Activated T-cell treated with anti-CD3 and anti-CD28 coated beads for 24 hours (primary cell): ENCODE measurements at places on chromosomes 6 and 20.

DNA sequence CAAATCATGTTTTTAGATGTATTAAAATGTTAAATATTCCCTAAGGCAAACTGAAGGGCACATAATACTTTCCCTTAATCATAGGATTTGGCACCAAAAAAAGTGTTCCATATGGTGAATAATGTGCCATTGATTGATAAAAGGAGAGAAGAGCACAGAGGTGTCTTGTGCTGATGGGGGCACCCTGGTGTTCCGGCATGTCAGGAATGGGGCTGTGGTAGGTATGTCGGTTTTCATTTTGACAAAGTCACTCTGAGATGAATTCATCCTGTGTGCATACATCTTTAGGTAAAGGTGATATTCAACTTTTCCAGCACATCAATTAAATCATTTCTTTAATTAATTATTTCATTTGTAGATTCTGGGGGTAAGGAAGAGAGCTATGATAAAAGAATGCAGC lies 36.8 kb downstream of the CENPW start:
- DNase-seq: no peak

DNA sequence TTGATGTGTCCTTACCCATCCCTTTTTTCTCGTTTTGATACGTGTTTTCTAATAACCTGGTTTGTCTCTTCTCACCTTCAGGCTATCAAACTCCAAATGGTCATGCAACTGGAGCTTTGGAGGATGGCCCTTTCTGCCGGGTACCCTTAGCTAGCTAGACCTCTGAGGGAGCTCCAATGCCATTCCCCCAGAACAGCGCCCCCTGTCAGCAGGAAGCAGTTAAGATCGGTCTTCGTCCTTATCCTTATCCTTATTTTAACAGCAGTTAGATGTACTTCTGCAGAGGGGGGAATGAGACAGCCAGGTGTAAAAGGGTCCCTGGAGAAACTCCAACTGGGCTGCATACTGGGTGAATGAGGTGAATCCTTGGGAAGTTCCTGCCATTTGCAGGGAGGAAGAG lies 37.2 kb downstream of the SEL1L2 start:
- no peak for DNase-seq

GRCh38 chr6:143556529-143556928 lies 45.0 kb upstream of the FUCA2 start:
- DNase-seq: no peak

- DNase-seq: no peak
Measured at GRCh38 chr20:36035745-36036144, 67.4 kb downstream of the CNBD2 start.

GRCh38 chr6:116066789-116067188 lies 6.1 kb upstream of the FRK start:
- DNase-seq: no peak

- no peak for DNase-seq
Measured at GRCh38 chr6:93242049-93242448, 177.3 kb downstream of the EPHA7 start.

DNA sequence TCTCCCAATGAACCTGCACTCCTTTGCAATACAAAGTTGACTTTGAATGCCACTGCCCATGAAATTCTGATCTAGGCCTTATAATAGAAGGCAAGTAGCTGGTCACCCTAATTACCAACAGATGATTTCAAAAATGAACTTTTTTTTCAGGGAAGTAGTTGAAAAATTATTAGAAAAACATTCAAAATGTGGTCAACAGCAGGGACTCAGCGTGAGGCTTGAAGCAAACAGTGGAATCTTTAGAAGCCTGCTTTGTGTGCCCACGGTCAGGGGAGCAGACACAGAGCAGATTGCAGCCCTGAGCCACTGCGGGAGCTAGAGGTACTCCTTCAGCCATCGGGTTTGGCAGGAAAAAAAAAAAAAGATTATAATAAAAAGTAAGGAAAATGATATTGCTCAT lies 87.1 kb upstream of the HEY2 start:
- no peak for DNase-seq

DNA sequence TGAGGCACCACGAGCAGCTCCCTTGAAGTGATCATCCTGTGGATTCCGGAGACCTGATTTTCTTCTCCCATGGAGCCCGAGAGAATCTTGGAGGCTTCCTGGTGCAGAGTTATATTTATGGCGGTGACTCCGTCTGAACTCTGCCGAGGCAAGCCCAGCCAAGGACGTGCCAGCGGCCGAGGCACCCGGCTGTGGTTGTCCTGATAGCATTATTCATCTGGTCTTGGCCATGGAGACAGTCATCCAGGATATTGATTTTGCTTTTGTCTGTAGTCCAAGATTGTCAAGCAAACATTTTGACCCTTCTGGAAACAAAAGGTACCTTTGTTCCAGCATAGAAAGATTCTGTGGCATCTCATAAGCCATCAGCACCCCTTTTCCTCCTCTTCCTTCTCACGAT lies 163.3 kb downstream of the SCML4 start:
- DNase-seq: no peak

GRCh38 chr6:144578385-144579350 lies 293.5 kb downstream of the UTRN start:
- DNase-seq: no peak

DNA sequence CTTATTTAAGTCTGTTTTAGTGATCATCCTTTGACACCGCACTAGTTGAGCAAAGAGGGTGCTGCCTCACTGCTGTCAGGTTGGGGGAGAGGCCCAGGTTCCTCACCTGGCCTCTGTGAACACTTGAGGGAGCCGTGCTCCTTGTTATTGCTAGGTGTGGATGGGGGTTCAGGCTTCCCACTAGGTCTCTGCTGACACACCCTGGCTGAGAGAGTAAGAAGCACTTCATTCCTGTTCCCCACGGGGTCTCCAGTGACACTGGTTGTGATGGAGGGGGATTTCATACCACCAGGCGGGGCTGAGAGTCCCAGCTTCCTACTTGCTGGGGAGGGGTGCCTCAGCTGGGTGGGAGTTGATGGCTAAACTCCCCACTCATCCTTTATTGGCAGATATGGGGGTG lies 11.1 kb upstream of the NOTCH4 start:
- no peak for DNase-seq

DNA sequence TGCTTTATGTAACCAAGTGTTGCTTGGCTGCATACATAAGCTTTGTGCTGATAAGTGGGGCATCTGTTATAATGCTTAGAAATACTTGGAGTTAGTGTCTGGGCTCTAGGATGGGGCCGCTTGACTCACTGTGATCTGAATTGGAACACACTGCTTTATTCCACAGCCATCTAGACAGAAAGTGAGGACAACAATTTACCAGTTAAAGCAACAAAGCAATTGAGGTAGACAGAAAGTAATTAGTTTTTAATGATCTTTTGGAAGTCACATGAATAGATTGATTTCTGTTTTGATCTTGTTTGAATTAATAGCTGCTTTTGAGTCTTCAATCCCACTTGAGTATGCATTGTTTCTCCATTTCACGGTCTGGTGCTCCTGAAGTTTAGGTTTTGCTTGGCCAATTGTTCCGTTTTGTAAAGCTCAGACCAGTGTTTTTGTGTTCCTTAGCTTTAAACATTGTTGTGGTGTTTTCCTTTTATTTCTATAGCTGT lies 157.5 kb downstream of the TRMT11 start:
- no peak for DNase-seq

DNA sequence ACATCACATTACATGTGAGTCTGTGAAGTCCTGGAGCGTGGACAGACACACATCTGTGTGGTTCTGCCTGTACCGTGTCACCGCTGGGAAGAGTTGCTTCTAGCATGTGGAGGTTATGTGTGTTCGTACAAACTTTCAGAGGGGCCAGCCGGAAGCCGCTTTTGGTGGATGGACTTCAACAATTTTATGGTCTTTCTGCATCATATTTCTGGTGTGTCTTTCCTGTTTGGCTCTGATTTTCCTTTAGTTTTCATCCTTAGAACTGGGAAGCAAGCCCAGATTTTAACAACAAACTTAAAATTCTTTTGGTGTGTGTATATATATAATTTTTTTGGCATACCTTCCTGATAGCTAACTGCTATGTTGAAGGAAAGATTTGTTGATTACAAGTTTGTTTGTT lies 71.2 kb downstream of the TIAM2 start:
- DNase-seq: no peak

DNA sequence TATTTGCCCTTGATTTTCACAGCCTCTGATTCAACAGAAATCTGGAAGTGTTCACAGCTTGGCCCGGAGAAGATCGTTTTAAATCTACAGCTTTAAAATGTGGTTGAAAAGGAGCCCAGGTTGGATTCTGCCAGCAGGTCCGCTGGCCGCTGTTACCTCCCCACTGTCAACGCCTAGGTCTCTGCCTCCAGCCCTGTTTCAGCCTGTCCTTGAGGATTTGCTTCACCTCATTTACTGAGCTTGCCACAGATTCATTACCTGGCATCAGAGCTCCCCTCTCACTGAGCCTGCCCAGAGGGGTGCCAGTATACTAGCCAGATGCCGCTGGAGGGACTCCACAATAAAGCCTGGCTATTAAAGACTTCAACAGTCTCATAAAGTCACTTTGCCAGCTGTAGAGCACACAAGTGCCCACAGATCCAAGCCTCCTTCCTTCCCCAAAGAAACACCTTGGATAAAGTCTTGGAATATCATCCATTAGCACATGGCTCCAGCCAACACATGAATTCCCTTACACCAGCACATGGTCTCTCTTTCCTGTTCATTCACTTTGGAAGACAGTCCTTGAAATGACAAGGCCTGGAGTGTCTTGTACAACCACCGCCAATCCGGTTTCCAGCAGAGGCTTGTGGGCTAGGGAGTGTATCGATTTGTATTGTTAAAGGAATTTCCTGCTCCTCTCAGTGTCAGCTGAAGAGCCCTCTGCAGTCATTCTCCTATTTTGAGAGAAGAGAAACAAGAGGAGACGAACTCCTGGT lies 9.5 kb upstream of the NR2E1 start:
- DNase-seq: no peak

- no peak for DNase-seq
Measured at GRCh38 chr6:113909224-113909856, 52.2 kb downstream of the MARCKS start.
